NCI-H2081 treated with DMSO at 0.1 percent for 48 hours (cell line): ENCODE measurements at places on chromosomes 3 and 15.

GRCh38 chr3:170391108-170391507 lies 27.6 kb upstream of the CLDN11 start:
- DNase-seq = no peak

DNA sequence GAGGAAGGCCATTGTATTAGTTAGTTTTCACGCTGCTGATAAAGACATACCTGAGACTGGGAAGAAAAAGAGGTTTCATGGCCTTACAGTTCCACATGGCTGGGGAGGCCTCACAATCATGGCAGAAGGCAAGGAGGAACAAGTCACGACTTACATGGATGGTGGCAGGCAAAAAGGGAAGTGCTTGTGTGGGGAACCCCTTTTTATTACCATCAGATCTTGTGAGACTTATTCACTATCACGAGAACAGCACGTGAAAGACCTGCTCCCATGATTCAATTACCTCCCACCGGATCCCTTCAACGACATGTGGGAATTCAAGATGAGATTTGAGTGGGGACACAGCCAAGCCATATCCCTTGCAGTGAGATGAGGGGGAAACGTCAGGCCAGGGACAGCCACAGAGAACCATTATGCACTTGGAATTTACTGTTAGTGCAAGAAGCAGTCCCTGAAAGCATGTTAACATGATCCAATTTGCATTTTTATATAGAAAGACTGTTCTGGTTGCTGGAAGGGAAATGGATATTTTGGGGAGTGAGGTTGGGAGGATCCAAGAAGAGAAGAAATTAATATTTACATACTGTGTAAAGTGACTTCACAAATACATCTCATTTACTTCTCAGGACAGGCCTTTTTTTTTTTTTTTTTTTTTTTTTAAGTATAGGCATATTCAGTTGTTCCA lies 87.1 kb downstream of the ARNT2 start:
- DNase-seq = no peak

DNA sequence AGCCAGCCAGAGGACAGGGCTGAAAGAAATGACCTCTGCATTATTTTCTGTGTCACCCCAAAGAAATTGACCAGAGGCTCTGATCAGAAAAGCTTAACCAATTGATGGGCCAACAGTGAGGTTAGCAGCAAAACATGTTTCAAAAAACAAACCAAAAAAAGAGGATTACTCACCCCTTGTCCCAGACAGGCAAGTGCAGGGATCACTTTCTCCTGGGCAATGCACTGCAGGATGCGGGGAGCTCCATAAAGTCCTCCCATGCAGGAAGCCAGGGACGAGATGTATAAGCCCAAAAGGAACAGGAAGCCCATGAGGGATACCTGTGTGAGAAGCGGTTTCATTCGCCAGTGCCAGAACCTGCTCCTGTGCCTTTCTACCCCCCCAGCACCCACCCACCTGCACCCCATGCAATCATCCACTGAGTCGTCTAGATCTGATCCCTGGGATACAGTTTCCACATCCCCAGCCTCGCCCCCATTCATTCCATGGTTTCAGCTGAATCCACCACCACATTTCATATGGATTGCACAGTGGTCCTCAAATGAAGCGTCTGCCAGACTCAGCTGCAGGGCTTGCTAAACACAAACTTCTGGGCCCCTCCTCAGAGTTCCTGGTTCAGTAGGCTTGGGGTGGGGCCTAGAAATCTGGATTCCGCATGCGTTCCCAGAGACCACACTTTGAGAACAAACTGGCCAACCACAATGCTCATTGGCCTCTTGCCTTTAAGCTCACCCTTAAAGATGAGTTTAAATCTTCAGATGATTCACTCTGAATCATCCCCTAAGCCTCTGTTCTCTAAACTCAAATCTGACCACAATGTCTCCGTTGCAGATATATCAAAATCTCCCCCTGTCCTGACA lies 54.4 kb upstream of the HEG1 start:
- no peak for DNase-seq

DNA sequence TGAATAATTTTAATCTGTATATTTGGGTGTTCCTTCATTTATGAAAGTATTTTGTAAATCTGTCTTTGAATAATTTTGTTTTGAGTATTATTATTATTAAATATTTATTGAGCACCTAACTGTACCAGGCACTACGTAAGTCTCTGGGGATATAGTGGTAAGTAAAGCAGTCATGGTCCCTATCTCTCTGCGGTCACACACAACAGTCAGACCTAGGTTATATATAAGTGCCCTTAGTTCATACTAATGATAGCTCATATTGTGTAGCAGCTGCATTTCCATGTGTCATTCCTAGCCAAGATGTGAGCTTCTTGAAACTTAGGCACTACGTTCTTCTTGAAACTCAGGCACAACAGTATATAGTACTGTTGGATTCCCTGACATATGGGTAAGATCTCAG lies 12.4 kb downstream of the NKTR start:
- no peak for DNase-seq

GRCh38 chr3:70431911-70432310 lies 119.5 kb upstream of the MDFIC2 start:
- DNase-seq = no peak

DNA sequence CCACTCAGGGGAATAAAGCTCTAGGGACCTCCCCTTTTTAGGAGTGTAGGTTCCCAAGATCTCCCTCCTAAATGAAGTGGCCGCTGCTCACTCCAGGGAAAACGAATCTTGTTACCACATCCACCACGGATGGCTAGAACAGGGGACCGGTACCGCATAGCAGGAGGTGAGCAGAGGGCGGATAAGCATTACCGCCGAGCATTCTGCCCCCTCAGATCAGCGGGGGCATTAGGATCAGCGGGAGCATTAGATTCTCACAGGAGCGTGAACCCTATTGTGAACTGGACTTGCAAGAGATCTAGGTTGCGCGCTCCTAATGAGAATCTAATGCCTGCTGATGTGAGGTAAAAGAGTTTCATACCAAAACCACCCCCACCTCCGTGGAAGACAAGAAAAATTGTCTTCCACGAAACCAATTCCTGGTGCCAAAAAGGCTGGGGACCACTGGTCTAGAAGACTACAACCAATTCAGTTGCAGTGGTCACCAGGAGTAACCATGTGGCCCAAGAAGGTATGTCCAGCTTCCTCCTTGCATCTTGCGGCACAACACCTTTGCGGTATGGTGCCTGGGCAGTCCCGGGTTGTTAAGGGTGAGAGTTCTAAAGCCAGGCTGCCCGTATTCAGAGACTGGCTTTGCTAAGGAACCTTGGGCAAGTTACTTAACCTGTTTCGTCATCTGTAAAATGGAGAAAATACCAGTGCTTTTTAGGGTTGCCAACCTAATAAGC lies 1.1 kb upstream of the SS18L2 start:
- DNase-seq = no peak

DNA sequence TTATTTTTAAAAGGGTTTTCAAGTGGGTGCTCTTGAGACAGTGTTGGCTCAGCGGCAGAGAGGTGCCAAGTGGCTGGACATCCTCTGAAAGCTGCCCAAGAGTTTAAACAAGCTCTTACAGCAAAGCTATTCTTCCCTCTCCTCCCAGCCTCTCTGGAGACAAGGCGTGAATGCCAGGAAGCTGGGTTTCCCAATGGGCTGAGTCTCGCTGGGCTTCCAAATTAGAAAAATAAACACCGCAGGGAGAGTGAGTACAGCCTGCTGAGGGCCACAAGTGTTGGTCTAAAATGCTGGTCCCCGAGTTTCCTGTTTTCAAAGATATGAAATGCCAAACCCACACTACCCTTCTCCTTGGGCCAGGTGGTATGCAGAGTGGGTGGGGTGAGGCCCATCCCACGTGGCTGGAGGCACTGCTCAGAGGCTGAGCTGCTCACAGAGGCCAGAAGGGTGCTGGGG lies 36.4 kb downstream of the ZDHHC3 start:
- DNase-seq = no peak

GRCh38 chr3:123652342-123652984 lies 67.6 kb upstream of the HACD2 start:
- no peak for DNase-seq

DNA sequence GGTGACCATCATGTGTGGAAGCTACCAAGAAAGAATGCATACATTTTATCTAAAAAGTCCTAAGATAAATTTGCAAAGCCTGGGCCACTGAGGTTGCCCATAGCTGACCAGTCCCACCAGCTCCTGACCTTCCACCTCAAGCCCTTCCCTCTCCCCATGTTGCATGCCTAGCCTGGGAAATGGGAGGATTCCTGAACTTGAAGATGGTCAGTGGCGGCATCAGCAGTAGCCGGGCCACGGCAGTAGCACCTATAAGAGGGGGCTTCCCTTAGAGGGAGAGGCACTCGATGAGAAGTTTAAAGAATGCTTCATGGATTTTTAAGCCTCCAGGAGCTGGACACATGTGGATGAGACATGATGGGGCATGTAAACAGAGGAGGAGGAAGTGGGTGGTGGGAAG lies 172.1 kb downstream of the KLF13 start:
- DNase-seq = no peak
